ENCODE measurements at places on chromosomes 12 and 14. TPM values are rescaled to one million over a fixed set of nuclear protein-coding genes. Genes with fewer than 3 reads are reported as not detected.

The KRT3 gene
- not detected for total RNA-seq

GRCh38 chr14:30906752-30907658 is 32.6 kb downstream of the COCH start:
- H3K4me1 ChIP-seq = no peaks in the 10 kb centered on the region
- no peak overlapping the region for H3K4me3 ChIP-seq
- H3K27ac ChIP-seq = no peak overlapping the region
- no peaks in the 10 kb centered on the region for H3K27me3 ChIP-seq
- no peak for DNase-seq

GRCh38 chr14:51454351-51454750 is 197.4 kb upstream of the FRMD6 start:
- no peak overlapping the region for H3K4me3 ChIP-seq
- H3K27ac ChIP-seq = no peak overlapping the region
- peaks cover 15% of the 10 kb centered on the region for H3K4me1 ChIP-seq

GRCh38 chr14:89110110-89110509 is 285.7 kb downstream of the TTC8 start:
- H3K4me1 ChIP-seq = peaks cover 2% of the 10 kb centered on the region
- H3K27me3 ChIP-seq = peaks cover 3% of the 10 kb centered on the region
- no peak overlapping the region for H3K27ac ChIP-seq
- DNase-seq = no peak
- no peak overlapping the region for H3K4me3 ChIP-seq
- H3K36me3 ChIP-seq = peaks cover 7% of the 10 kb centered on the region

- no peak overlapping the region for H3K27ac ChIP-seq
- DNase-seq = no peak
- peaks cover 6% of the 10 kb centered on the region for H3K36me3 ChIP-seq
- no peak overlapping the region for H3K4me3 ChIP-seq
Observed at GRCh38 chr14:92659765-92660561, 88.5 kb downstream of the LGMN start.

DNA sequence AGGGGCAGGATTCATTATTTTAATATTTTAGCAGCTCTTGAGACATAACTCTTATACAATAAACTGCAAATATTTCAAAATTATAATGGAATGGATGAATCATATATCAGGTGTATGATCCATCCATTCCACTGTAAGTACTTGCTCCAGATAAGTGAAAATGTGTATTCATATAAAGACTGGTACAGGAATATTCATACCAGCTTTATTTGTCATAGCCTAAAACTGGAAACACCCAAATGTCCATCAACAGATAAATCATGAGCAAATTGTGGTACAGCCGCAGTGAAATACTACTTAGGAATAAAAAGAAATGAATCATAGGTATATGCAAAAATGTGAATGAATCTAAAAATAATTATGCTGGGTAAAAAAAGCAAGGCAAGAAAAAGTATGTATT is 263.6 kb upstream of the SYT10 start:
- no peaks in the 10 kb centered on the region for H3K4me1 ChIP-seq
- peaks cover 2% of the 10 kb centered on the region for H3K27me3 ChIP-seq
- no peak overlapping the region for H3K4me3 ChIP-seq
- DNase-seq = no peak
- no peaks in the 10 kb centered on the region for H3K36me3 ChIP-seq
